Left renal cortex interstitium (tissue), 4 donors: ENCODE measurements at places on chromosomes 7 and 10. TPM values are rescaled to one million over a fixed set of nuclear protein-coding genes. Genes with fewer than 3 reads are reported as not detected.

Gene DEPP1
- polyA plus RNA-seq, result 6.8 TPM

Gene PRLHR
- polyA plus RNA-seq, result not detected

Gene ADRB1
- 0.06 TPM for polyA plus RNA-seq

Gene MRLN
- 0.73 TPM for polyA plus RNA-seq

DNA sequence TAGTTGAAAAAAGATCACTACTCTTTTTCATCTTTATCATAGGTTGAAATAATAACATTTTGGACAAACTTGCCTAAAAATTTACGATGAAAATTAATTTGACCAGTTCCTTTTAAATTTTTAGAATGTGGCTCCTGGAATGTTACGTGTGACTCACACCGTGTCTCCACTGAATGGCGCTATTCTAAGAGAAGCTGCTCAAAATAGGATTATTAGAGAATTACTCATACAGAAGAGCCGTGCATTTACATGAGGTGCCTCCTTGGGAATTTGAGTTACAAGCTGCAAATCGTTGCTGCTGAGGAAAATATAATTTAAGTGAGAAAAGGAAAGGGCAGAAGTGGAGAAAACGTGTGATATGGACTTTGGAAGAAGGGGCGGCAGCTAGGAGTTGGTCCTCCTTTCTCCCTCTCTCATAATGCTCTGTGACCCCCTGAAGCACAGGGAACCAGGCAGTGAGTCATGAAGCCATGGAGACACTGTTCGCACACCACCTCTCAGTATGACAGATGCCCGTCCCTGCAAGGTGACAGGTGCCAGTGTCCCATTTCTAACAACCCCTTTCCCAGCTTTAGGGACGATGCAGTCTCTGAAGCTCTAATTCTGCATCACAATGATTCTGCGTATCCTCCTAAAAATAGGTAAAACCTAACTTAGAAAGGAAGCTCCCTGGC is 323.2 kb upstream of the COBL start:
- no peak for DNase-seq

DNA sequence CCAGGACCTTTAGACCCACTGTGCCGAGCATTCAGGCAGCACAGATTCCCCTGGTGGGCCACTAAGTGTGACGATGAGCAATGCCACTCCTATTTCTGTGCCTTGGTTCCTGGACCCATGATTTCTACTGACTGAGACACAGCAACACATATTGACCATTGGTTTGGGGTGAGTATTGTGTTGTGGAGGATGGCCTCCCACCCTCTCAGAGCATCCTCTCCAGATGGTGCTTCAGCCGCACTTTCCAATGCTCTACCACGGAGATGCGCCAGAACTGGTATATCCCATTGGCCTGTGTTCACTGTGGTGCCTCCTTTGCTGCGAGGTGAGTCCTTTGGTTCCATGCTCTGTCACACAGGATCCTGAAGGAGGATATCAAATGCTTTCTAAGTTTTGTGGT is 10.1 kb upstream of the GDF10 start:
- no peak for DNase-seq

GRCh38 chr7:65953890-65954450 is 28.0 kb downstream of the GUSB start:
- no peak for DNase-seq

- DNase-seq, result no peak
These were observed 2.3 kb upstream of the PCGF6 start for GRCh38 chr10:103353281-103353680.

DNA sequence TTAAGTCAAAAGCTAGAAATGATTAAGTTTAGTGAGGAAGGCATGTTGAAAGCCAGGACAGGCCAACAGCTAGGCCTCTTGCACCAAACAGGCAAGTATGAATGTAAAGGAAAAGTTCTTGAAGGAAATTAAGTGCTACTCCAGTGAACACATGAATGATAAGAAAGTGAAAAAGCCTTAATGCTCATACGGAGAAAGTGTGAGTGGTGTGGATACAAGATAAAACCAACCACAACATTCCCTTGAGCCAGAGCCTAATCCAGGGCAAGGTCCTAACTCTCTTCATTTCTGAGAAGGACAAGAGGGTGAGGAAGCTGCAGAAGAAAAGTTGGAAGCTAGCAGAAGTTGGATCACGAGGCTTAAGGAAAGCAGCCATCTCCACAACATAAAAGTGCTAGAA is 53.0 kb downstream of the DNAJC1 start:
- DNase-seq, result no peak

- DNase-seq, result no peak
These were observed 137.3 kb downstream of the ANLN start for GRCh38 chr7:36526863-36527548.

DNA sequence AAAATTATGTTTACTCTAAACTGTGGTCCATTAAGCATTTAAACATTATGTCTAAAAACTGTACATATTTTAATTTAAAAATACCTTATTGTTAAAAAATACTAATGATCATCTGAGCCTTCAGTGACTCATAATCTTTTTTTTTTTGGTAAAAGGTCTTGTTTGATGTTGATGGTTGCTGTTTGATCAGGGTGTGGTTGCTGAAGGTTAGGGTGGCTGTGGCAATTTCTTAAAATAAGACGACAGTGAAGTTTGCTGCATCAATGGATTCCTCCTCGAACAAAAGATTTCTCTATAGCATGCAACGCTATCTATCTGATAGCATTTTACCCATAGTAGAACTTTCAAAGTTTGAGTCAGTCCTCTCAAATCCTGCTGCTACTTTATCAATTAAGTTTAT is 180.0 kb upstream of the AHR start:
- DNase-seq, result no peak

GRCh38 chr7:118306771-118307170 is 82.3 kb downstream of the ANKRD7 start:
- DNase-seq, result no peak
